ENCODE measurements at places on chromosomes 2 and 18.

- no peak for DNase-seq
Measured at GRCh38 chr2:65381607-65382051, 50.8 kb downstream of the SPRED2 start.

DNA sequence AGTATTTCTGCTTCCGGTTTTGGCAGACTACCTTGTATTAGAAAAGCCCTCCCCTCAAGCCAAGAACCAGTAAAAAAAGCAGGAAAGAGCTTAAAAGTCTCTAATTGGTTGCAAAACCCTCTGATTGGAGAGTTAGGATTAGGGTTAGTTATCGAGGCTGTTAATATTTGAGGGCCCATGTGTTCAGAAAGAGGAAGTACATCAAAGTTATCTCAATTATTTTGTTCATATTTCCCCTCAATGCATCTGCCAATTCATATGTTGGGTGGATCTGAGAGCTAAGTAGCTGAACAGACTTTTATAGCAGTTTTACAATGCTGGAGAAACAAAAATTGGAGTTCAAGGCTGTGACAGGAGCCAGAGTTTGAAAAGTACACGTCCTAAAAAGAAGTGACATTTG is 43.1 kb upstream of the KLHL14 start:
- DNase-seq: no peak

DNA sequence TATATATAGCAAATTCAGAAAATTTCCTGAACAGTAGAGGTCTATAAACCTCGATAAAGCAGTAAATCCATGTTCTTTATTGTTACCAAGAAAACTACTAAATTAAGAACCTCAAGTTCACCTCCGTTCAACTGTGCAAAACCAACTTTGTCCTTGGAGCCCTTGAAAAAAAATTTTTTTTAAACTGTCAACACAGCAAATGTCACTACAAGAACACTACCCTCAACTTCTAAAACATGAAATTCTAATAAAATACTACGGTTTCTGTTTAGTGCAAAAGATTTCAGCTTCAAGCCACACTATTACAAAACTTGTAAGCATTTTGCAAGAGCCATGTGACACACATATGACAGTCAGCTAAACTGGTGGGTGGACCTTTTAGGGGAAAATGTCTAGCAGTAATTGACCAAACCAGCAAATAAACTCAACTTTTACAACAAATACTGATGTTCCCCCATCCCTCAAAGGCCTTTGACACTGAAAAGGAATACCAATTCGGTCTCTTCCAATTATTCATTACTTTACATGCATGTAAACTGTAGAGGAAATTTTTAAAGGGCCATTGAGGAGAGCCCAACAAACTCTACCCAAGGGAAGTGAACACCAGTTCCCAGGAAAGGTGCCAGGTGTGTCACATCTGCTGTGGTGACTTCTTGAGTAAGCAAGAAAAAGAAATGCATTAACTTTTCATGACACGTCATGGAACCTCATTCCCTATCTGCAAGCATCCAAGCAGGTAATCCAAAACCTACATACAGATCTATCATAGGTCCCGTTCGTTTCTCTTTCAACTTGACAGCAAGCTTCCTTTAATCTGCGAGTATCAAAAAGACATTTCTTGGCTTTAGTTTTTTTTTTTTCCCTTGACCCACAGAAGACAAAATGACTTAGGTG is 1.4 kb downstream of the RAB1A start:
- peak; percentile 85 for DNase-seq

DNA sequence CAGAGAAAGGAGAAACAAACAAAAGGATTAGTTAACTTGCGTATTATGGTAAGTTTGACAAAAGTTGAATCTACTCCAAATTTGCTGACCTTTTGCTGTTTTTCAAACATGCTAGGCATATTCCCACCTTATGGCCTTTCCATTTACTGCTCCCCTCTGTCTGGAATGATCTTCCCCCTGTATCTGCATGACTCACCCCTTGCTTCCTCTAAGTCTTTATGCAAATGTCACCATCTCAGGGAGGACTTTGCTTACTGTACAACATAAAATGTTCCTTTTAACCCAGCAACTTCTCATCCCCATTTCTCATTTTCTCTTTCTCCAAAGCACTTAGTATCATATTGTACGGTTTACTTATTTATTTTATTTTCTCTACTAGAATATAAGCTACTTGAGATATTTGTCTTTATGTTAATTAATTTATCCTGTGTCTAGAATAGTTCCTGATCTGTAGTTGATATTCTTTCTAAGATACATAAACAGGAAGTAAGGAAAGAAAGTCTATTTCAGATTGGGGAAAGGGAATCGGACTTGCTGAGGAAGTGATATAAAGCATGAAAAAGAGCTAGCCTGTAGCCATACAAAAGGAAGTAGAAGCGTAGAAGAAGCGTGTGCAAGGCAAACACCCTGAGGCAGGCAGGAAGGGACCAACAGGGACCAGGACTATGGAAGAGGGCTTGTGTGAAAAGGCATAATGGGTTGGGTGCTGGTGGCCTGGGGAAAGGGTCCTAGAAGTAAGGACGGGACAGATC is 144.9 kb upstream of the ERBB4 start:
- DNase-seq: no peak

DNA sequence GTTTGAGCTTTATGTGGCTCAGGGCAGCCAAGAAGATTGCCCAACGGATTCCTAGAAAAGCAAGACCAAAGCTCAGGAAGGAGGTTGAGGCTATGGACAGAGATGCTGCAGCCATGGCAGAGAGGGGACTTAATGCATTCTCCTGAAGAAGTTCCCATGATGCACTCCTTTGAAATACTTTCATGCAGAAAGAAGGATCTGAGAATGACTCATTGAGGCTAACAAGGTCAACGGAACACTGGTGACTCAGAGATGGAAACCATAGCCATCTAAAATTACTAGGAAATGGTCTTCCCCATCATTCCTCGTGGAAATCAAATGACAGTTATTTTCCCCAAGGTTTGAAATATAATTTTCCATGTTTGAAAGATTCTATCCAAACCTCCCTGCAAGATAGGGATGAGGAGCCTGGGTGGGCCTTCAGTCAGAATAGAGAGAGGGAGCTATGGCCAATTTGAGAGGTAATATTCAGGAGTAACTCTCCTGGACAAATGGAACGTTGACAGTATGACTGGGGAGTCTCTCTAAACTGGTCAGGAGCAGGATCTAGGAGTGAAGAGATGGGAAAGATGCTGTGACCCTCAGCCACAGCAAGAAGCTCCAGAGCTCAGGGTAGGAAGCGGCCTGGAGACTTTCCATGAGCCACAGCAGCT is 63.0 kb downstream of the REEP1 start:
- DNase-seq: peak; percentile 27

DNA sequence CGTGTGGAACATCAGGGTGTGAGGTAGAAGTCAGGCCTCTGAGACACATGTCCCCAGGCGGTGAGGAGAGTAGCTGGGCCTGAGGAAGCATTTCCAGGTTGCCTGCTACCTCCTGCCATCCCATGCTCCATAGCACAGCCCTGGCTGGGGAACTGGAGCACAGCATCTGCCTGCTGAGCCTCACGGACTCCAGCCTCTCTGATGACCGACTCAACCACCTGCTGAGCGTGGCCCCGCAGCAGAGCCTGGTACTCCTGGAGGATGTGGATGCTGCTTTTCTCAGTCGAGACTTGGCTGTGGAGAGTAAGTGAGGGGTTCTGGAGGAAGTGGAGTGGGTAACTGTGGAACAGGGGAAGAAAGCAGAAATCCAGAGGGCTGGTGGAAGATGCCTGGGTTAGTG is 2.9 kb downstream of the BCS1L start:
- no peak for DNase-seq

DNA sequence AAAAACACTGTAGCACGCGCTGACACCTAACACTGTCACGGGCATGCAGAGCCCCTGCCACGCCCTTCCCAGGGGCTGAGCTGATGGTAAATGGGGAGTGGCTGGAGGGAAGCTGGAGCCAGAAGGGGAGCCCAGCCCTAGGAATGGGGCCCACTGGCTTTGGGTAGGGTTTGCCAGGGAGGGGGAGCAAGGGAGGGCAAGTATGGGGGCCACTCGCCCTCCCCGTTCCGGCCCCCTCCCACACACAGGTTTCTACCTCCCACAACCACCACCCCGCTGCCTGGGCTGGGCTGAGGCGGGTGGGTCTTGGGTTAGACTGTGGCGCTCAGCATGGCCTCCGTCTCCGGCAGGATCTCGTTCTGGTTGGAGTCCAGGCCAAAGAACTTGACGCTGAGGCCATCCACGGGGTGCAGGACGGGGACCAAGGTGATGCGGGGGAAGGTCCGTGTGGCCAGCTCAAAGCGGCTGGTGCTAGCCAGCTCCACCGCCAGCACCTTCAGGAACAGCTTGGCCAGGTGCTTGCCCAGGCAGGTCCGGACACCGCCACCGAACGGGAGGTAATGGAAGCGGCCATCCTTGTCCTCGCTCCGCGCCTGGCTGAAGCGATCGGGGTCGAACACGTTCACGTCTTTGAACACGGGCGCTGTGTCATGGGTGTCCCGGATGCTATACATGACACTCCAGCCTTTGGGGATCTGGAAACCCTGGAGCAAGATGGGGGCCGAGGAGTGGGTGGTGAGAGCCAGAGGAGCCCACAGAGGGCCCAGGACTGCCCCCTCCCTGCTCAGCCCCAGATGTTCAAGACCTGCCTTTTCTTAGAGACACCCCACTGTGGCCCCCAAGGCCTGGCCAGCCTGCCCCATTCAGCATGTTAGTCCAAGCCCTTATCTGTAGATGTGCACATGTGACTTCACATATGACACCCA is 15.5 kb downstream of the CYP26B1 start:
- no peak for DNase-seq

- DNase-seq: no peak
Measured at GRCh38 chr18:61006687-61007224, 326.5 kb upstream of the CDH20 start.

GRCh38 chr2:105607920-105608504 is 136.7 kb upstream of the NCK2 start:
- no peak for DNase-seq

GRCh38 chr2:156719036-156719435 is 282.9 kb downstream of the GPD2 start:
- no peak for DNase-seq

DNA sequence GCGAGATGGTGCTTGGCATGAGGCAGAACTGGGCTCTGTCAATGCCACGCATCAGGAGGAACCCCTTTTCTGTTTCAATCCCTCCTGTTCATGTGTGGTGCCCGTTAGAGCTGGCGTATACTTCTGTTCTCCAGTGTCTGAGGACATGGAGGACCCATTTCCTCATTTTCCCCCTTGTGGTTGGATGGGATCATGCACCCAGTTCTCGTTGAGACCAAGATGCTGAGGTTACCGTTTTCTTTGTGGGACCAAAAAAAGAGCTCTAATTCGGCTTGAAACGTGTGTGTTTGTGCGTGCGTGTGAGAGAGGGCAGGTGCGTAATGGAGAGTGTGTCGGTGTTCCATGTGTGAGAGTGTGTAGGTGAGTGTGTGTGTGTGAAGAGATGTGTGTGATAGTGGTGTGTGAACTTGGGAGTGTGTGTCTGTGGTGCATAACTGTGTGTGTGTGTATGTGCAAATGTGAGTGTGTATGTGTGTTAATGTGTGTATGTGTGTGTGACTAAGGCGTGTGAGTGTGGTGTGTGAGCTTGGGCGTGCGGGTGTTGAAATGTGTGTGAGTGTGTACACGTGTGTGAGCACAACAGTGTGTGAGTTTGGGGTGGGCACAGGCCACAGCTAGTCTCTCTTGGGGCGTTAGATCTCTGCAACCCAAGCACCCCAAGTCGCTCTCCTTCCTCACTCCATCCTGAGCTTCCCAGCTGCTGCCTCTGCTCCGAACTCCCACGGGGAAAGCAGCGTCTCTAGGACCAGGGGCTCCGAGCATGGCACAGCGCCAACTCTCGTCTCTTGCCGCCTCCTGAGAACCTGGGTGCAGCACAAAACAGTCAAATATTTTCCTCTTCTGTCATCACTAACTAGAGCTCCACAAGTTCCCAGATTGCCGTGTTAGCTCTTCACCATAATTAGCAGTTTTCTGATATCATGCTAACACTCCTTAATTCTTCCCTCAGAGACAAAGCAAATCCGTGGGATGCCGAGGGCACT is 75.8 kb downstream of the LONRF2 start:
- DNase-seq: peak; percentile 74

- DNase-seq: no peak
Measured at GRCh38 chr2:226320076-226320948, 479.3 kb downstream of the IRS1 start.

GRCh38 chr2:83742117-83742782 is 716.8 kb downstream of the SUCLG1 start:
- DNase-seq: no peak

- DNase-seq: no peak
Measured at GRCh38 chr2:223047260-223047761, 4.7 kb upstream of the KCNE4 start.

GRCh38 chr2:218281449-218281848 is 10.9 kb downstream of the TMBIM1 start:
- no peak for DNase-seq

- no peak for DNase-seq
Measured at GRCh38 chr2:188265315-188265714, 26.4 kb upstream of the GULP1 start.

DNA sequence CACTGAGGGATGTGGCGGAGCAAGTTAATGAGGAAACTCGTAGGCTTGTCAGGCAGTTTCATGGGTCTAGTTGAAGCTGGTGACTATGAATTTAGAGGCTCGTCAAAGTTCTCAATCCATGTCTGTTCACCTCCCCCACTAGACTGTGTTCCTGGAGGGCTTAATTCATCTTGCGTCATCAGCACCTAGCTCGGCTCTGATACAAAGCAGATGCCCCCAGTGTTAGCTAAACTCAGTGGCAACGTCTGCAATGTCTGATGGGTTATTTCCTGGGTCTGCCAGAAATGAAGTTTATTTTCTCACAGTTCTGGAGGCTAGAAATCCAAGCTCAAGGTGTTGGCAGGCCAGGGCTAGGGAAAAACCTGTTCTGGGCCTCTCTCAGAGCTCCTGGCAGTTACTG is 140.6 kb downstream of the PID1 start:
- no peak for DNase-seq

DNA sequence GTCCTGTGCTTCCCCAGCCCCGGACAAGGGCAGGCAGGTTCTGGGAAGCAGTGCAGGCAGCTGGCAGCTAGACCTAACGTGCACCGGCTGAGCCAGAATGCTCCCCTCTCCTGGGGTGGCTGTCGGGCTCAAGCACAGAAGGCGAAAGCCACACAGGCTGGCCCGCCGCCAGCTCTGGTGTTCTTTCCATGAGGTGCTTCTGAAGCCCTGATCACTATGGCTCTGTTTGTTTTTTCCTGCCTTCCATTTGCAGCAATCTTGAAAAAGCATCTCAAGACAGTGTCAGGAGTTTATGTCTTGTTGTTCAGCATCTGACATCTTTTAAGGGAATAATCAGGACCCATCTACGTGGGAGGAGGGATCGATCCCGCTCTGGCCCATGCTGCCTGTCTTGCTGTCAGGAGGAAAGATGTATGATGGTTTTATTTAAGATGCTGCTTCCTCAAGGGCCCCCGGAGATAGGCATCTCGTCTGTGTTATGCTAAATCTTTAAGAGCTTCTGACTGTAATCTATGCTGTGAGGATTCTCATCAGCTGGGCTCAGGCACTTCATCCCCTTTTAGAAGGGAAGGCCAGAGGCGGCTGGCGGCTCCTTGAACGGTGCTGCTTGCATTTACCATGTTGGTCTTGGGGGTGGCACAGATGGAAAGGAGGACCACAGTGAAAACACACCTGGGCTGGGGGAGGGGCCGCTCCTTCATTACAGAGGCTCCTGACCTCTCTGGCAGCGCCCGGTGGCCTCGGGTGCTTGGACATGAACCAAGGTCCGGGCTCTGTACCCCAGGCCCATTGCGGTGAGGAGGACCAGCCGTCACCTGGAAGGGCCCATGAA is 118.5 kb upstream of the HDAC4 start:
- DNase-seq: no peak

GRCh38 chr2:189933041-189933440 is 129.5 kb downstream of the MSTN start:
- no peak for DNase-seq
